Fibroblast of villous mesenchyme (primary cell): ENCODE measurements at places on chromosomes 3 and 15.

DNA sequence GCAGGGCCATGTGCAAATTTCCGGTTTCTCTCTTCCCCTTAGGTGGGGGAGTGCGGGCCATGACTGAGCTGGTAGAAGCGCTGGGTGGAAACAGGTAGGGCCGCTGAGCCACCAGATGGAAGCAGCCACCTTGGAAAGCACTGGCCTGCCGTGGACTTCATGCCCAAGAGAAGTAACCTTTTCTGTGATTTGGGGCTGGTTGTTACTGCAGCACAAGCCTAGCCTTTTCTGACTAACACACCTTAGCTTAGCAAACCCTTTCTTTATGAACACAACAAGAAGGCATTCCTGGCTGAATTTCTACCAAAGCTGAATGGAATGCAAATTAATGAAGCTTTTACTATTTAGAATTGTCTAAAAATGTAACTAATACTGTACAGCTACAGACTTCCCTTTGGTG, 149.6 kb upstream of the UBE2E1 start:
- DNase-seq, result no peak

- DNase-seq, result no peak
Measured at GRCh38 chr3:87120881-87121280, 106.2 kb upstream of the CHMP2B start.

- peak; percentile 75 for DNase-seq
Measured at GRCh38 chr3:72887705-72888545, at the start of gene GXYLT2. GXYLT2 (plus strand) TSS chr3:72888046; CDS start chr3:72888234, 188 bp downstream.

DNA sequence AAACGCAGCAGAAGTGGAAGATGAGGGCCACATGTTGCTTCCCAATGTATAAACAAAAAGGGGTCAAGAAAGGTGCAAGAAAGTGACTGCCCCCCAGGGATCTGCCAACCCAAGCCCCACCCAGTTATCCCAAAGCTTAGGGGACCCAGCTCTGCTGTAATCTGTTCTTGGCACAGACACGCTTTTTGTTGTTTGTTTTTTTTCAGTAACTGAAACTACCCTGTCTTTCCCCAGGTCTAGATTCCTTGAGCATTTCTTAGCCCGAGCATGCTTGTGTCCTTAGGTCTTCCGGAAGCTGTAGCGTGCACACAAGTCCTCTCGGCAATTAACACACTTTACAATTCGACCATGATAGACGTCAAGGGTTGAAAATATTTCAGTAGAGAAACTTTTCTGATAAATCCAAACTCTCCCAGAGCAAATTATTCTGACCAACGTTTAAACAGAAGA, 8.5 kb upstream of the PPARG start:
- no peak for DNase-seq

DNA sequence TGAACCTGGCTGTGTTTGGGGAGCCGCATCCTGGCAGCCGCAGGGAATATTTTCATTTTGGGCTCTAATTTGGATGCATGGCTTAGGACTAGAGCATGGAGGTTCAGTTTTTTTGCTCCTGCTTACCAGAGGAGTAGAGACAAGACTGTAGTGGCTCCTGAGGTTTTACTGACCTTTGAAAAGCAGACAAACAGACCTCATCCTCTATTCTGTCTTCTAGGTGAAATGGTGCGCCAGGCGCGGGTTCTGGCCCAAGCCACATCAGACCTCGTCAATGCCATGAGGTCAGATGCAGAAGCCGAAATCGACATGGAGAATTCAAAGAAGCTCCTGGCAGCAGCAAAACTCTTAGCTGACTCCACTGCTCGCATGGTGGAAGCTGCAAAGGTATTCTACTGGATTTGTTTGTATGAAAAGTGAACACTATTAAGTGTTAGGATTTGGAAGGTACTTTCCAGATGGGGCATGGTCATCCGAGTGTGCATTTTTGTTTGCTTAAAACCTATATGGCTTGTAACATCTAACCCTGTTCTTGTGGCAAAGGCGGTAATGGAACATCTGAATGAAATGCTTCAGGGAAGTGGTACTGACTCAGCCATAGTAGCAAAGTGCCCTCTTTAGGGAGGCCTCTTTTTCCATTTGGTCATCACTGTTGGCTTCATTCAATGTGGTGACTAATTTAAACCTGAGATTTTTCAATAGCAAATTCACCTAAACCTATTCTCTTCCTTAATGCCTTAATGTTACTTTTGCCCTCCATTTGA, 330.7 kb upstream of the TPM1 start:
- DNase-seq, result no peak

DNA sequence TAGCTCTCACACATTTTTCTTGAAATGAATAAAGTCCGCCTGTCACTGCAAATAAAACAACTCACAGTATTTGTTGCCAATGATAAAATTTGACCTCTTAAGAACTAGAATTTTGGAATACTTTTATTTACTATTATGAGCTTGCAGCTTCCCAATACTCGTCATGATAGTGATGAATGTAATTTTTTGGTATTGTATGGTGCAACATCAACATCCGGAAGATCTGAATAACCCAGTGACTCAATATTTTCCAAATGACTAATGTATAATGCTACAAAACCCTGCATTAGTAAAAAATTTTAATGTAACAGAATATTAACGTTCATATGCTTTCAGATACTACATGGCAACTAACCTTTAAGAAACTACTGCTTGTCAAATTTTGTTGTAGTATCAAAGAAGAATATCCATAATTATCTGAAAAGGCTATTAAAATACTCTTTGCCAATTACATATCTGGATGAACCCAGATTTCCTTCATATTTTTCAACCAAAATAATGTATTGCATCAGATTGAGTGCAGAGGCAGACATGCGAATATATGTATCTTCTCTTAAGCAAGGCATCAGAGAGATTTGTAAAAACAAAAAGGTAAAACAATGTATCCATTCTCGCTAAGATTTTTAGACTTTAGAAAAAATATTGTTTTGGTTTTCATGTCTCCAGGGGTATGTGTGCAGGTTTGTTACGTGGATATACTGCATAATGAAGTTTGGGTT, 95.3 kb downstream of the IGF2BP2 start:
- peak; percentile 80 for DNase-seq

GRCh38 chr3:150703756-150704344, at the start of gene ERICH6:
ERICH6 (minus strand) TSS chr3:150703920; CDS start chr3:150703898, 22 bp downstream.
- DNase-seq, result peak; percentile 87

GRCh38 chr3:182633186-182633585, 160.1 kb upstream of the ATP11B start:
- no peak for DNase-seq

DNA sequence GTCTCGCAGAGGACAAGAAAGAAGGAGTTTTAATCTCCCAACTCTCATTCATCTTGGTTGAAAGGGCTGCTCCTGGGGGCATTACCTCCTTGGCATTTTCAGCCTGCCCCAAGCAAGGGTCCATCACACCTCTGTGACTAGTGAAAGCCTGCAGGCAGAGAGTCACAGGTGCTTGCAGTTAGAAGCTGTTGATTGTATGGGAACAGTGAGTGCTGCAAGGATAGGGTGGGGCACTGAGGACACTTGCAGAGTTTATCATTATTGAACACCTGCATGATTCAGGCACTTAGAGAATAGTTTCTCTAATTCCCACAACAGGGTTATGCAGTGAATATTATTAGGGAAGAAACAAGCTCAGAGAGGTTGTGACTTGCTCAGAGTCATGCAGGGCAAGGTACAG, 41.7 kb upstream of the IGF2BP2 start:
- DNase-seq, result no peak

GRCh38 chr3:88231632-88232031, 81.9 kb downstream of the C3orf38 start:
- no peak for DNase-seq

GRCh38 chr3:19725000-19725399, 209.0 kb downstream of the EFHB start:
- no peak for DNase-seq

DNA sequence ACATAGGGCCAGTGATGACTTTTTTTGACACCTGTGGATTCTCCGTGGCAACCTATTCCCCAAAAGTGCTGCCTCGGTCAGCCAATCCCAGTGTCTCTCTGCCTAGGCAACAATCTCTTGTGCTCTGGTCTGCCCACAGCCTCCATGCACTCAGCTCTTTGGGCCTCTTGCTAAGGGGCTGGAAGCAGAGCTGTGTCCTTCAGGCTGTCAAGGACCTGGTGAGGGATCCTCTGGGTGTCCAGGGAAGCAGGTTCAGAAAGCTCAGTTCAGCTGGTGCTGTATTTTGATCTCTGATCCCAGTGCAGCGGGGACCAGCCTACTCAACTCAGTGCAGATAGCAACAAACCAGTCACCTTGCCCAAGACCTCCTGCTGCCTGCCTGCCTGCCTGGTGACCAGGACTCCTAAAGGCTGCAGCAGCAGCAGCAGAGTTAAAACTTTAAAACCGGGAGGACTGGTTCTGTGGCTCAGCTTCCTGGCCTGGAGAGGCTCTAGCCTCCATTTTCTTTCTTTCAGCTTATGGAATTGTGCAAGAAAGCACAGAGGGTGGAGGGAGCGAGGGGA, 6.2 kb downstream of the PAK6 start:
- DNase-seq, result no peak

- no peak for DNase-seq
Measured at GRCh38 chr3:46484388-46484787, 13.4 kb upstream of the RTP3 start.

DNA sequence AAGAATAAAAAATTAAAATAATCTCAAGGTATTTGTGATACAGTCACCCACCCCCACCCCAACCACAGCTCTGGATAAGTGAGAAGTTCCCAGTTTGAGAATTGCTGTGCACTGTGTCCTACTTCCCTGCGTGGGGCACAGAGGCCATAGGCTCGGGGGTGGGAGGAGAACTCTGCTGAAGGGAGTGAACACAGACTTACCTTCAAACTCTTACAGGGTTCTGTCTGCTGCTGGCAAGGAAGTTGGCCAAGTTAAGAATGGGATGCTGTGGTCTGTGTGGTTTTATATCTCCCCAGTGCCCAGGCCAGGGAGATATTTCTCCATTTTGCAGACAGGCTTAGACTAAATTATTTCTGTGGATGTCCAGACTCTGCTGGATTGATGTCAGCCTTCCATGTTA, 37.6 kb downstream of the SPTSSB start:
- no peak for DNase-seq

GRCh38 chr15:73972984-73973682, 19.0 kb downstream of the STOML1 start:
- DNase-seq, result peak; percentile 83

DNA sequence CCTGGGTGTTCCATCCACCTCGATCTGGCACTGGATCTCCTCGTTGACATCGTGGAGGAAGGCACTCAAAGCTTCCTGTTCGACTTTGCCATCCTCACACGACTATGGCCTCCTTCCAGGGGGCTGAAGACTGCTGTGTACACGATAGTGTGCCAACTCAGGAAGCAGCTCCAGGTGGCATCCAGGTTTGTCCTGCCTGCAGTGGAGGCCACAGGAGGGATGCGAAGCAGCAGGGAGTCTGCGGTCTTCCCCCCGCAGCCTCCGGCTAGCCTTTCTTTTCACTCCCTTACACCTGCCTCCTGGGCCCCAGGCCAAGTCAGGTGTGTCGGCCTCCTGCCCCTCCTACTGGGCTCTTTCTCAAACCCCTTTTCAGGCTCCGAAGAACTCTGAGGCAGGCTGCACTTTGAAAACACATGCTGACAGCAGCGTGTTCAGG, 32.2 kb downstream of the SYNM start:
- DNase-seq, result no peak

- no peak for DNase-seq
Measured at GRCh38 chr15:61159901-61160300, 69.2 kb downstream of the RORA start.

DNA sequence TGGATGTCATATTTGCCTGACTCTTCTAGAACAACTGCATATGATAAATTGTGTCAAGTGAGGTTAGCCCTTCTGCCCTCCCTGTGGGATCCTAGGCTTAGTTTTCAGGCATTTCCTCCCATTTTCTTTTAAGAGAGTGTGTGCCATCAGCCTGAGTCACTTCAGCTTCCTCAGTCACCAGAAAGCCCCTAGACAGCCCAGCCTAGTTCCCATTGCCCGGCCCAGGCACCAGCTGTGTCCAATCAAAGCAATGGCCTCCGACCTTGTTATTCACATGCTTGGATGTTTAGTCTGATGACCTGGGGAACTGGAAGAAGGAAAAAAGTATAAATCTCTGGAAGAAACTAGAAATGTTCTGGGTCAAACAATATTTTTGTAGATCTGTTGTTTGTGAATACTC, 221.9 kb upstream of the LRIG1 start:
- DNase-seq, result peak; percentile 82

DNA sequence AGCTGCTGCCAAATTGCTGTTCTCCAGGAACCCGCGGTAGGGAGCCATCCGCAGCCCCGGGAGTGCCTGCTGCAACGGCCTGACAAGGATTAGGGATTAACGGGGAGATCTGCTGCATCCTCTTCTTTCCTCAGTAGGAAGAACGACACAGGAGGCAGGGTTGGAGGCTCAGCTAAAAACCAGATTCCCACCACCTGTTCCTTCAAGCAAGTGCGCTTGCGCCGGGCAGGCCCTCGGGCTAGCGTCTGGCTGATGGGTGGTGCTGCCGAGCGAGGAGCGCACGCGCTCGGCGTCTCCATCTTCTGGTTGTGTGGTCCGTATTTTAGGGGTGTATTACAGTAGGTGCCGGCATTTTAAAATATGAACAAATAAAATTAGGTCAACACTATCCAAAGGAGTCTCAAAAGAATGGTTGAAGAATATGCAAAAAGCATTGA, 25.4 kb upstream of the SLC25A26 start:
- peak; percentile 54 for DNase-seq

DNA sequence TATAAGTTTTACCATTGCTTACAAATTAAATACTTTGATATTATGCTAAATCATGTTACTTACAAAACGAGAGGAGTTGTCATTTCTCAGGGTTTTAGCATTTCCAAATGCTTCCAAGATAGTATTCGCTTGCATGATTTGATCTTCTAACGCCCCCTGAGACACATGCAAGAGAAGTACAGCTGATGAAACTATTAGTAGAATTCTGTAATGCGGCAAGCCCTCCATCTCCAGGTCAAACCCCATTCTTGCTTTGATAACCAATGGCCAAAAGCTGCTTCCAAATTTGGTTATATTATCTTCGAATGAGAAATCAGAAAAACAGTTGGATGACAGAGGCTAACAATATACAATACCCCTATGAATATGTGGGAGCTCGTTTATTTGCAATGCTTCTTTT, 14.7 kb downstream of the MYH15 start:
- no peak for DNase-seq

- no peak for DNase-seq
Measured at GRCh38 chr3:130569461-130570365, 52.7 kb downstream of the COL6A6 start.
